ENCODE measurements at places on chromosomes 2 and 18.

- no peak for DNase-seq
Observed at GRCh38 chr2:108217211-108217610, 22.6 kb upstream of the SULT1C3 start.

- DNase-seq = no peak
Observed at GRCh38 chr2:3377279-3377611, 373 bp downstream of the EIPR1 start.

DNA sequence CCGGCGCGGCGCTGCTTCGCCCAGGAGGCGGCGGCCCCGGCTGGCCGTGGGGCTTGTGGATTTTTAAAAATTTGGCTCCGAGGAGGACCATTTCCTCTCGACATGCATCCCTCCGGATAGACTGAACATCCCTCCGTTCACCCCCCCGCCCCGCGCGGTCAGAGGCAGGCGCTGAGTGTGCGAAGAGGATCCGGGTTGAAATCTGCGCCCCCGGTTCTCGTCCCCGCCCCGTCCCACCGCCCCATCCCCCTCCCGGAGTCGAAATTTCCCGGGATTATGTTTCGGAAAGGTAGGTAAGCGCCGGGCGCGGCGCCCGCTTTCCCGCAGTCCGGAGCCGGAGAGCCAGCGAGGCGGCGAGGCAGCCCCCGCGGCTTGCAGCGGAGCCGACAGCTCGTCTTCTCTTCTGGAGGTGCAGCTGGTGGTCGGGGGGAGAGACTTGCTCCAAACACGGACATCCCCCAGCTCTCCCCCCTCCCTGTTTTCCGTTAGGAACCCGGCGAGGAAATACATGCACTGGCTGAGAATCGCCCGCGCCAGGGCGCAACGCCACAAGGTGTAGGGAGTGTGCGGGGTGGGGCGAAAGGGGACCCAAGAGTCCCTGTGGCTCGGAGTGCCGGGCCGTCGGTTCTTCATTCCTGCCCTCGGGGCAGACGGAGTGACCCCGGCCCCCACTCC is at the start of gene PRKCE:
Gene PRKCE (plus strand): TSS at position 261 of the 675 bp plus-strand sequence.
- DNase-seq = peak; percentile 62

GRCh38 chr2:11027195-11027594 is 115.5 kb downstream of the KCNF1 start:
- no peak for DNase-seq

GRCh38 chr2:128347701-128348539 is 29.3 kb upstream of the HS6ST1 start:
- no peak for DNase-seq

DNA sequence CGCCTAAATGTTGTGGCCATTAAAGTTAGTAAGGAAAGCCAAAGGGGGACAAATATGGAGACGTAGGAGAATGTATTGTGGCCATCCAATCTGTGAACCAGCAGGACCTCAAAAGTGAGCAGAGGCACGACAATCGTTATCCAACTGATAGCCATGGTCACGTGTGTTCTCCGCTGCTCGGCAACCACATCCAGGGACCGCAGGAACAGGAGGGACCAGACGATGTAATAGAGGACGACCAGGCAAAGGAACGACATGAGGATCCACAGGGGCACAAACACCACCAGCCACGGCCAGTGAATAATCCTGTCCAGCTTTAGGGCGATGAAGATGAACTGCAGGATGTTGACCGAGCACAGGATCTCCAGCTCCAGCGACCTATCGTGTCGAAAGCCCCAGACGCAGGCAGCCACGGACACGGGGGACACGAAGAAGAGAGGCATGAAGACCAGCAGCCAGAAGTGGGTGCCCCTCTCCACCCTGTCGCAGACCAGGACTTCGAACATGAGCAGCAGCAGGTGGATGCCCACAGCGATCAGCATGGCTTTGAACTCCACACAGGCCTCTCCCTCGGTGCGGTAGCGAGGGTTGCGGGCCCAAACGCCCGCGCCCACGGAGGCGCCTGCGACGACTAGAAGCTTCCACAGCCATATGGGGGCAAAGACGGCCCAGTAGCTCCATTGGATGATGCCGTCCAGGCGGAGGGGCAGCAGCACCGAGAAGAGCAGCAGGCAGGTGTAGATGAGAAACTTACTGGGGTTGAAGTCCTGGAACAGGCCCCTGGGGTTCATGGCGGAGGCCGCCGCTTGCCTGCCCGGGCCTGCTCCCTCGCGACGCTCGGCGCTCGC is 790 bp downstream of the TMEM185B start:
- no peak for DNase-seq

DNA sequence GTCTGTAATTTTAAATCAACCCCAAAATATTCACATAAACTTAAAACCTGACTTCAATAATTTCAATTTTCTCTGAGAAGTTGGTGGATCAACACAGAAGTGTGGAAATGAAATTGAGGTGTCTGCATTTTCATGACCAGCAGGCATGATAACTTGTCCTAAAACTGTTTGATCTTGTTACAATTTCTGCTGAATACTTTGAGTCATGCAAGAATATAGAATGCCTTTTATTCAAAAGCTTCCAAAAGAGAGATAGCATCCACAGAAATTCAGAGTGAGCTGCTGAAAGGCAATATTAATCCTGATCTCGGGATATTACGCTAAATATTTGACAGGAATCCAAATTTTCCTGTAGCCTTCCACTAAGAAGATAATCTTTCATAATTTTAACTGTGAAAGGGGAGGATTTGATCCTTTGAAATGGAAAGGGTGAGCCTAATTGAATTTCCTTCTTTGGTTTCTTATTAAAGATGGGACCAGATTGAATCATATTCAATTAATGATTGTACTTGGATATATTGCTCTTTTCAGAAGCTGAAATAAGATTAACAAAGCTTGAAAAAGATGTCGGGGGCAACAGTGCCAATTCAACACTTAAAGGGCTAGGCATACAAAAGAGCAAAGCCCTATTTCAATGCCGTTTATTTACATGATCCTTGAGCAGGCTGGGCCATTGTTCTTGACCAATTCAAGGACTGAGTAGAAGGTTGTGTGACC is 129.3 kb downstream of the NCKAP5 start:
- no peak for DNase-seq

- peak; percentile 9 for DNase-seq
Observed at GRCh38 chr2:120344976-120345581, 857 bp upstream of the INHBB start.

DNA sequence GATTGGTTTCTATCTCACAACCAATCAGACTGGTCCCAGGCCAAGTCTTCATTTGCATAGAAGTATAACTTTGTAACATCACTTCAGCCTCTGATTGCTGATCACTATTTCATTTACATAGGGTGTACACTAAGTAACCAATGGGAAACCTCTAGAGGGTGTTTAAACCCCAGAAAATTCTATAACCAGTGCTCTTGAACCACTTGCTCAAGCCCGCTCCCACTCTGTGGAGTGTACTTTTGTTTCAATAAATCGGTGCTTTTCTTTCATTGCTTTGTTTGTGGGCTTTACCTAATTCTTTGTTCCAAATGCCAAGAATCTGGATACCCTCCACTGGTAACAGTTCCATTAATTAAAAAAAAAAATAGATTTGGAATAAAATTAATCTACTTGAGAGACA is 77.0 kb downstream of the TMEFF2 start:
- DNase-seq = no peak

DNA sequence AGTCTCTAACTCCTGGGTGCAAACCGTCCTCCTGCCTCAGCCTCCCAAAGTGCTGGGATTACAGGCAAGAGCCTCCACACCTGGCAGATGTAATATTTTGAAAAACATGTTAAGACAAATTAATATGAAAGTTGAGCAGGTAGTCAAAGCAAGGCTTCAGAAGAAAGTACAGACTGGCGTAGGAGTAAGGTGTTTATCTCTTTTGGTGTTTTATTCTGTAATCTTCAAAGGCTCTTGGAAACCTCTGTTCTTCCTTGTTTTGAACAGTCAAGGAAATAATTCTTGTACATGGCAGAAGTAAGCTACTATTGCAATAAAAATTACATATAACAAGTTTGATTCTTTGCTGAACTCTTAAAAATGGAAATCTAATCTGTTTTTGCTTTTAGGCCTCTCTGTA is 5.3 kb downstream of the RNF138 start:
- DNase-seq = no peak

- DNase-seq = no peak
Observed at GRCh38 chr2:38743672-38744398, 7.3 kb downstream of the SRSF7 start.

- DNase-seq = no peak
Observed at GRCh38 chr2:60623040-60623439, 69.6 kb upstream of the BCL11A start.

DNA sequence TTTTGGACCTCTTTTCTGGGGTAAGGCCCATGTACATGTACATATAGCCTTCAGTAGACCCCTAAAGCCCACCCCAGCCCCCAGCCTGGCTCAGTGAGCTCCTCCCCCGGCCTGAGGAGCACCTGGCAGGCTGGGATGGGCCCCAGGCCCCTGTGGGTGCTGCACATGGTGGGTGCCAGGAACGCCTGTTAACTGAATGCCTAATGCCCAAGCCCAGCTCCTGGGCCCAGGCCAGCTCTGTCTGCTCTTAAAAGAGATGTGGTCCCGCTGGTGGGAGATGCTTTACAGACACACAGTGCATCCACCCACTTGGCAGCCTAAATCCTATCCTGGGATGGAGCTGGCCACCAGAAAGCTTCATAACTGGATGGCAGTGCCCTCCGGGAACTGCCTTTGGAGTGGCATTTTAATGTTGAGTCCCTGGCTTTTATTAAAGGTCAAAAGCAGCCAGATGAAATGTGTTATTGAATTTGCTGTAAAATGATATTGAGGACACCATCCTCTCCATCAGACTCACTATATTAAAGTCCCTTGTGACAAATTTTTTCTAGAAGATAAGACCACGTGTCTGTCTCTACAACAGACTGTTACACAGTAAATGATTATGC is 7.7 kb upstream of the OXER1 start:
- no peak for DNase-seq

- DNase-seq = no peak
Observed at GRCh38 chr2:239956818-239957261, 68.3 kb downstream of the NDUFA10 start.

DNA sequence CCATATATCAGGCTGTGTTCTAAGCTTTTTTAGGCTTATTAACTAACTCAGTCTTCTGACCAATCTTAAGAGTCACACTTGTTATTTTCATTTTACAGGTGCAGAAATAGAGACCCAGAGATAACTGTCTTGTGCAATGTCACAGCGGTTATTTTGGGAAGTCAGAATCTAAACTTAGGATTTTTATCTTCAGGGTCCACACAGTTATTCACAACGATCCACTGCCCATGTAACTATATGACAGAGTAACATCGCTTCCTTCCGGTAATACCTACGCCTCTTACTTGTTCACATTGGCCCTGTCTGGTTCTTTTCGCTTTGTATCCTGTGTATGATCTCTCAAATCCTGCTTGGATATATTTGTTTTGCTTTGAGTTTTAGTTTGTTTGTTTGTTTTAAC is 631.7 kb downstream of the LRP1B start:
- DNase-seq = no peak

- no peak for DNase-seq
Observed at GRCh38 chr2:66498289-66498975, 63.5 kb downstream of the MEIS1 start.

GRCh38 chr18:73296686-73297085 is 428.9 kb upstream of the NETO1 start:
- DNase-seq = no peak

GRCh38 chr2:16113568-16113967 is 173.2 kb downstream of the MYCN start:
- no peak for DNase-seq

- no peak for DNase-seq
Observed at GRCh38 chr2:226446406-226447001, 353.1 kb downstream of the IRS1 start.

DNA sequence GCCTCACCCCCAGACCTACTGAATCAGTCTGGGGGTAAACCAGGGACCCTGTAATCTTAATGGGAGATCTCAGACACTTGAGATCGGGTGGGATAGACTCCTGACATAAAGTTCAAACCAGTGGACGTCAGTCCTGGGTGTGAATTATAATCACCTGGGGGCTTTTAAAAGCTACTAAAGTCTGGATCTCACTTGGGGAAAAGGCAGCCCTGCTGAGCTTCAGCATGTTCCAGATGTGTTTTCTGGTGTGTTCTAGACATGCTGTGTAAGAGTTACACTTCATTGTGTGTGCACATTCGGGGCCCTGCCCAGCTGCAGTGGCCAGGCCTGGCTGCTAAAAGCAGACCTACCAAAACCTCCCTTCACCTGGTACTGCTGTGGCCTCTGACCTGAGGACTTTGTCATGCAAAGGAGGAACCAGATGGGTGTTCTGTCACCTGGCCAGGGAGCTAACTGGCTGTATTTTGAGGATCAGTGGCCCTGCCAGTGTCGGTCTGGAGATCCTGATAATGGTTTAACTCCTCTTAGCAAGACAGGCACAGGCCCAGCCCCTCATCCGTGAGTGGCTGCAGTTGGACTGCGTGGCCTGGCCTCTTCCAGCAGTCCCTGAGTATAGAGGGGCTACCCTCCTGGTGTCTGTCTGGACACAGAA is 10.6 kb downstream of the RRM2 start:
- DNase-seq = no peak

- DNase-seq = no peak
Observed at GRCh38 chr2:117856415-117857210, 42.1 kb downstream of the DDX18 start.

DNA sequence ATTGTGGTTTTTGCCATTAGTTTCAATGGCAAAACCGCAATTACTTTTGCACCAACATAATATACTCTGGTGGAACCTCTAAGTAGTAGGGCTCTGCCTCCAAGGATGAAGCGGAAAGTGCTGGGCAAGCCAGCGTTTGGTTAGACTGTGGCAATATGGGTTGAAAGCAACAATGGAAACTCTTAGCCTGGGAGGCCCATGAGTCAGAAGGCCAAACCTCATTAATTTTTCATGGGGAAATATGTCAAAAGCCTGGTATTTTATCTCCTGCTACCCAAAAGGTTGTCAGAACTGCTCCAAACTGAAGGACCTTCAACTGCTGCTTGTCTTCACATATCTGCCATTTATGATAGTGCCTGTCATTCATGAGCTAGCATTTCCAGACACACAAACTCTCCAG is 179.1 kb upstream of the CYP26B1 start:
- no peak for DNase-seq

DNA sequence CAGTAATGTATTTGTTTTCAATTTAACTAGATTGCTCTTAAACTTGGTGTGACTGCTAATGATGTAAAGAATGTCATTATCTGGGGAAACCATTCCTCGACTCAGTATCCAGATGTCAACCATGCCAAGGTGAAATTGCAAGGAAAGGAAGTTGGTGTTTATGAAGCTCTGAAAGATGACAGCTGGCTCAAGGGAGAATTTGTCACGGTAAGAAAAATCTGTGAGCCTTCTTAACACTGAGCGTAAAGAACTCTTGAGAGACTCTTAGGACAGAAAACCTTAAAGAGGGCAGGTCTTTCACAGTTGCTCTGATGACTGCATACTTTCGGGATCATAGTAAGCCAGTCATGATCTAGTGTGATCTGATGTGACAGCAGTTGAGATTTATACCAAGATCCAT is 15.9 kb downstream of the MDH1 start:
- DNase-seq = no peak

- no peak for DNase-seq
Observed at GRCh38 chr2:96800061-96801004, 15.7 kb upstream of the CNNM3 start.

- DNase-seq = no peak
Observed at GRCh38 chr2:152336854-152337510, 2.0 kb downstream of the FMNL2 start.

All from GOT3 (cell line).